Activated CD8-positive, alpha-beta memory T cell treated with anti-CD3 and anti-CD28 coated beads for 4 hours (primary cell): ENCODE measurements at places on chromosomes 6 and 20.

DNA sequence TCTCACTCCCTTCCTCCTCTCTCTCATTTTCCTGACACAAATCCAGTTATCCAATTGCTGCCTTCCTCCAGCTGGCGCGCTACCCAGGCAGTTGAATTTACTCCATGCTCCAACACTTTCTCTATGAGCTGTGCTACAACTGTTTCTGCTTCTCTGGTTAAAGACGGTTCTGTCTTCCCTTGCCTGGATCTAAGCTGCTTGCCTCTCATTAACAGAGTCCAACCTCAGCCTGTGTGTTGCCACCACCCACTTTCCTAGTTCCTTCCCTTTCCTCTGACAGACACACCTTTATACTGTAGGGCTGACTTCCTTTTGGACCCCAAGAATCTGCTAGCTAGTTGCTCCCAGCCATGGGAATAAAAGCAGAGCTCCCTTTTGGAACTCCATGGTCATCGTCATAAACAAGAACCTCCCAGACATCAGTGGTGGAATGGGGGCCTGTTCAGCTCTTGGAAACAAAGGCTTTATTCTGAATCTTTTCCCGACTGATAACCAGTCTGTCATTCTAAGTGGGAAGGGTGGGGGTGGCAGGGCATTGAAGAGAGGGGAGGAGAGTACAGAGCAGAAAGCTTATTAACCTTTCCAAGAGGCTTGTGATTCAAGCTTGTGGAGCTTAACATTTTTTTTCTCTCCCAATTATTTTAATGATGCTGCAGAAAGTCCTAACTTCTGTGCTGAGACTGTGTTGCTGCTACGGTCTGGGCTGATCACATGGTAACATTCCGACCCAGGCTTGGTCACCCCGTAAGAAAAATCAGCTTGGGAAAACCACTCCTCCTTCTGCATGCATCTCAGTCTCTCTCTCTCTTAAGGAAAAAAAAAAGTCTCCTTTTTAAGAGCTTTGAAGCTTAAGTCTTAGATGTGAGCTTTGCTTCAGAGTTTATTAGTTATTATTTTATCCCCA is 31.3 kb upstream of the BMP2 start:
- DNase-seq: no peak

GRCh38 chr6:31460361-31461025 is 37.5 kb upstream of the MICB start:
- no peak for DNase-seq

GRCh38 chr6:154430481-154430919 is 73.9 kb upstream of the IPCEF1 start:
- no peak for DNase-seq

GRCh38 chr6:22614547-22614946 is 45.2 kb downstream of the HDGFL1 start:
- no peak for DNase-seq

- no peak for DNase-seq
Observed at GRCh38 chr6:90178384-90178855, 118.2 kb downstream of the BACH2 start.

DNA sequence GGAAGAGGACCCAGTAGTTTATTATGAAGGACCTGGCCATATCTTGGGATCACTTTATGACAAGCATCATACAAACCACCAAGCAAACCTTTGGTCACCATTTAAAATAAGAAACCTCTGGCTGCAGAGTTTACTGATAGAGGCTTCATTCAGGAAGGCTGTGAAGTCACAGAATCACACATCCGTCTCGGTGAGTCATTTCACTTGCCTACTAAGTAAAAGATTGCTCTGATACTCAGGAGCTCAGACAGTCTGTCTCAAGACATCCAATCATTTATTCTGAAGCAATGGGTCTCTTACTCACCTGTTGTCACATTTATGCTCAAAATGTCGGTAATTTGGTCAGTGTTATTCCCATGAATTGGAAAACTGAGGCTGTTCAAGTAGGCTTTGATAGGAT is 33.7 kb downstream of the ADGRF5 start:
- no peak for DNase-seq

- DNase-seq: no peak
Observed at GRCh38 chr20:63831646-63831992, 555 bp upstream of the ZBTB46 start.

- no peak for DNase-seq
Observed at GRCh38 chr6:122548281-122548680, 61.9 kb upstream of the PKIB start.
